Gastrocnemius medialis (tissue), 4 donors: ENCODE measurements at places on chromosomes 12 and 14.
A peak's percentile ranks its signal among the peaks of the same experiment; 100 is the strongest.

- no peak for DNase-seq
Measured at GRCh38 chr12:27015730-27016076, 1.5 kb upstream of the TM7SF3 start.

- DNase-seq: no peak
Measured at GRCh38 chr14:50762931-50763300, 68.0 kb downstream of the NIN start.

DNA sequence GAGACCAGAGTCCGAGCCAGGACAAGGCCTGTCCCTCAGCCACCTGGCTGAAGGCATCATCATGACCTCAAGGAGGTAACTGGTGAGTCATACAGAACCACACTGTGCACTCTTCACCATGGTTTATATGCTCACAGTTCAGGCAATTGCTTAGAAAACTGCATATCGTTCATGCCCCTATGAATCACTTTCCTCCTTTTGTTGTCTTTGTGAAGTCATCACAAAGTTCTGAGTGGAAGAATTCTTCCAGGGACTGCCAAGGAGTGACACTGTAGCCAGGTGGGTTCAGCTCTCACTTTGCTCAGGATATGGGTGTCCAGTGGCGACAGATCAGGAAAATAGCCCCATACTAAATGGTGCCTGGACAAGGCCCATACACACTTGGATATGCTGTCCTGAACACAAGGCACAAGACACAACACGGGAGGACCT is 92.5 kb downstream of the DPF3 start:
- DNase-seq: peak; percentile 62

DNA sequence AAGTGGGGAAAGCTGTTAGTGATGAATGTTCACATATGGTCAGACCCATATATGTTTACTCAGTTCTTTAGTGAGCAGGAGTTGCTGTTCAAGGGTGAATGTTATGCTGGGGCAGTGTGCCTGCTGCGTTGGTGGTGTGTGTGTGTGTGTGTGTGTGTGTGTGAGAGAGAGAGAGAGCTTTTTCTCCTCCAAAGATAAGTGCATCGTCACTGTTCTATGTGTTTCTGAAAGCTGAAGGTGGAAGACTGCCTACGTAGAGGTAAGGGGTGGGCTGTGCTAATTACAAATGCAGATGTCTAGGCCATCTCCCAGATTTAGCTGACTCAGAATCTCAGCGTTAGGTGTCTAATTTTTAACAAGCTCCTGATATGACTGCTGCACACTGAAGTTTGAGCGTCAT is 10.5 kb downstream of the GABARAPL1 start:
- DNase-seq: no peak

DNA sequence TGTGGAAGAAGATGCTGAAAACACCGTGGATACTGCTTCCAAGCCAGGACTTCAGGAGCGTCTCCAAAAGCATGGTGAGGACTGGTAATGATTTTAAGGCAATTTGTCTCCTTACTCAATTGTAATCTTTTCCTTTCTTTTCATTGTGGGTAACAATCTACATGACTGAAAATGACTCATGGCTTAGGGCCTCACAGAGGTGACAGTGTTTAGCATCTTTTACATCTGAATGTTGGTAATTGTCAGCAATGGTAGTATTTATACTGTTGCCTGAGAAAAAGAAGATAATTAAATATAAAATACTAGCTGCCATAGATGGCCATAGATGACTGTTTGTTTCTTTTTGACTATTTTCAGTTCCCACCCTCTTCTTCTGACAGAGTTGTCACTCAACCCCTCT is 31.6 kb downstream of the TULP3 start:
- DNase-seq: no peak

DNA sequence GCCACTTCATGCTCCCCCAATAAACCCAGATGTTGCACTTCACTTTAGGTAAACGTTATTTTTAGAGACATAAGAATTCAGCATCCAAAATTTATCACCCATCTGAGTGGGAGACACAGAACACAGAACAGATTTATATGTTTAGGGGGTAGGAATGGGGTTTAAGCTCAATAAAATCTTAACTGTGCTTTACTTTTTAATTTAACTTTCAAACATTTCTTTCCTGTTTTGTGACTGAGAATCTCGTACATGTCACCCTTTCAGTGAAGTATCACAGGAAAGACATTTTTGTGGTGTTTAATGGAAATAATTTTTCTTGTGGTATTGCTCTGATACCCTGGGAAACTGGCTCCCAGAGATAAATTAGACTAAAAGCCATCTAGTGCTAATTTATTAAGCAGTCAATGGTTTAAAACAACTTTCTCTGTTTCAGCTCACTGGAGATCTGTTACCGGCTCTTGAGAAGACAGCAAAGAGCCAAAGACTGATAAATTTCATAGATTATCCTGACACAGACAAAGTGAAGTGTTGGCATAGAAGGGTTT is 148.0 kb upstream of the BMP4 start:
- no peak for DNase-seq

DNA sequence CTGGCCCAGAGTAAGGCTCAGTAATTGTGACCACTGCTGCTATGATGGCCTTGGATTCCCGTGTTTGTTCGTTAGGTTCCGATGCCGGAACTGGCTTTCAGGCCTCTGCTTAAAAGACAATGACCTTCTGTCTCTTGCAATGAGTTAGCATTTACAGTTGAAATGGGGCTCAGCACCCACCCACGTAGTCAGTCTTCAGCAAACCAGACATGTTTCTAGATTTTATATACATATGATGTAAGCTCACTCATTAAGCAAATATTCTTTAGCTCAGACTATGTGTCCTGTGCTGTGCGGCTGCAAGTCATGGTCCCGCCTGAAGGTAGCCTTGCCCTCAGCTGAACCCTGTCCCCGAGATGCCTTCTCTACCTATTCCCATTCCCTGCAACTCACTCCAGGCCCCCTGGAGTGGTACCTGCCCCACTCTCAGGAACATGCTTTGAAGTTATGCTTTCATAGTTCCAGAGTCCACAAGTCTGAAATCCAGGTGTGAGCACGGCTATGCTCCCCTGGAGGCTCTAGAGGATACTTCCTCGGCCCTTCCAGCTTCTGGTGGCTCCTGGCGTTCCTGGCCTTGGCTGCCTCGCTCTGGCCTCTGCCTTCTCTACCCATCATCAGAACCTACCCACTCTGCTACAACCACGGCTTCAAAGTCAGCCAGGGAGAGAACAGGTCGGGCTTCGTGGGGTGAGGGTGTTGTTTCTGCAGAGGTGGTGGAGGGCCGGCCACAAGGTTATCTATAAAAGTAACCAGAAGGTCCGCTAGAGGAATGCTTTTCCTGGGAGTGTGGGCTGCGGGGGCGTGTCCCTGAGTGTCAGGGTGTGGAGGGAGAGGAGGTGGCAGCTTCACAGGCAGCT is 157.8 kb downstream of the RBM19 start:
- DNase-seq: no peak

DNA sequence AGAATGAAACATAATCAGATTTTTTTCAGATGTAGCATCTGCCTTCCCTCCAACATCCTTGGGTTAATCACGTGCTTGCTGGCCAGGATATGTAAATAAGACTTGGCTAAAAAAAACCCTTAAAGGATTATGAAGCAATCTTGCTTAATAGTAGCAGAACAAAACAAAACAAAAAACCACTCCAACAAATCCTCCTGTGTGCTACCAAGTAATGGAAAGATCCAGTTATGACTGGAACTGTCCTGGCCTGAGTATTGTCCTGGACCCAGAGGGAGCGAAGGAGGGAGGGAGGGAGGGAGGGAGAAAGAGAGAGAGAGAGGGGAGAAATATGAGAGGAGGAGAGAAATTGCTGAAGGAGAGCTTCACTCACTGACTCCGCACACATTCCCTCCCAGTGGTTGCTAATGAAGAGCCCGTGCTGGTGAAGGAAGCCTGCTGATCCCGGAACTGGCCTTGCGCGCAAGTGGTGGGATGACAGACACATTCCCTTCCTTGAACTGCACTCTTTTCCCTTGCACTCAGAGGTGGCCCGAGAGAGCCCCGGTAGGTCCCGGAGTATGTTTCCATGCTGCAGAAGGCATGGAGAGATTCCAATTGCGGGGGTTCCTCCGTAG is 57.2 kb downstream of the HMGA2 start:
- DNase-seq: peak; percentile 32

- DNase-seq: no peak
Measured at GRCh38 chr14:55899531-55899930, 218.7 kb upstream of the PELI2 start.

GRCh38 chr12:98424726-98425401 is 90.5 kb upstream of the TMPO start:
- DNase-seq: no peak

GRCh38 chr12:96271469-96272199 is 77.5 kb downstream of the ELK3 start:
- DNase-seq: no peak

- DNase-seq: no peak
Measured at GRCh38 chr12:100189636-100190394, 10.8 kb upstream of the ACTR6 start.

DNA sequence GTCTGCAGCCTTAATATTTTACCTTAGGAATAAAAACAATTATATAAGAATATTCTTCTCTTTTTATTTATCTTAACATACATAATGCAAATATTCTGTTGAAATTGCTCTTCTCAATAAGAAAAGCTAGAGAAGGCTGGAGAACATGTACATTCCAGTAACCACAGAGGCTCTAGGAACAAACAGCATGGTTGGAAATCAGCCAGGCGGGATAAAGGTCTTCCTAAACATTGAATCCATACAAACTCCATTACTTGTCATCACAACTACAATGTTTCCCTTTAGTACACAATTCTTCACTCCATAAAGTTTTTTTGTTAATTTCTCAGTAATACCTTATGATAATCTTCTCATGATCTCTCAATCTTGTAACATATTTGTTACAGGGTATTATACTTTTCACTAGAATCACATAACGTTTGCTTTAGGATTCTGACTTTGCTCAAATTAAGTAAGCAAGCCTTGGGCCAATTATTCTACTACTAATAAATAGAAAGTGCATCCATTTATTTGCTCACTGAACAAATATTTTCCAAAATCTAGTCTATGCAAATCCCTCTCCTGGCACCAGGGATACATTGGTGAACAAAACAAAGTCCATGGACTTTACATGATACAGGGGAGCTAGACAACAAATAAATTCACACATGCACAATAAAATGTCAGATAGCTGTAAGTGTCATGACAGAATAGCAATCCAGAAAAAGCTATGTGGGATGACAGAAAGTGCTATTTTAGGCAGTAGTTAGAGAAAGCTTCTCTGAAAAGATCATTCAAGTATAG is 237.5 kb upstream of the TMTC1 start:
- no peak for DNase-seq

DNA sequence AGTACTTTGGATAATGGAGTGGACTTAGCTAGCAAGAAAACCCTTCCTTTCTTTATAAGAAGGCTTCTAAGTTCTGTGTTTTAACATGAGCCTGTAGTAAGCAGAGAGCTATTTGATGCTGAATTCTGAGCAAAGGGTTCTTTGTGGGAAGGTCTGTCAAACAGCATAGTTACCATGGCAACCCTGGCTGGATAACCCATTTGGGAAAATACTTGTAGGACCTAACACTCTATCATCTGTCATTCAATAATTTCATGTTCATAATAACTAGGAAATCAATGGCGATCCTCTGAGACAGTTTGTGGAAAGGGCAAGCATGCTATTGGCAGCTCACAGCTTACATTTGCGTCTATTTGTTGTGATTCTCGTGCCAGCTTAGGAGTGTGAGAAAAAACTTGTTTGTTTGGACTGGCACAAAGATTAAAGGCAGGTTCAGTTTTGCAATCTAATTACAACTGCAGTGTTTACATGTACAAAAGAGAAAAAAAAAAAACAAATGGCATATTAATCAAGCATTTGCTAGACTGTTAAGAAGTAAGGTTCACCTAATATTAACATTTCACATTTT is 219.2 kb downstream of the PDZRN4 start:
- no peak for DNase-seq

GRCh38 chr12:127396734-127397133 is 870.2 kb upstream of the TMEM132C start:
- DNase-seq: no peak

DNA sequence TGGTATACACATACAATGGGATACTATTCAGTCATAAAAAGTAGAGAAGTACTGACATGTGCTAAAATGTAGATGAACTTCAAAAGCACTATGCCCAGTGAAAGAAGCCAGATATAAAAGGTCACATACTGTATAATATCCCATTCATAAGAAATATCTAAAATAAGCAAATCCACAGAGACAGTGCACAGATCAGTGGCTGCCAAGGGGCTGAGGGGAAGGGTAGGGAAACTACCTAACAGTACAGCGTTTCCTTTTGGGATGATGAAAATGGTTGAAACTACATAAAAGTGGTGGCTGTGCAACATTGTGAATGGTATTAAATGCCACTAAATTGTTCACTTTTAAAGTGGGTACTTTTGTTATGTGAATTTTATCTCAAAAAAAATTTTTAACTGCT is 11.9 kb downstream of the EAPP start:
- DNase-seq: no peak

DNA sequence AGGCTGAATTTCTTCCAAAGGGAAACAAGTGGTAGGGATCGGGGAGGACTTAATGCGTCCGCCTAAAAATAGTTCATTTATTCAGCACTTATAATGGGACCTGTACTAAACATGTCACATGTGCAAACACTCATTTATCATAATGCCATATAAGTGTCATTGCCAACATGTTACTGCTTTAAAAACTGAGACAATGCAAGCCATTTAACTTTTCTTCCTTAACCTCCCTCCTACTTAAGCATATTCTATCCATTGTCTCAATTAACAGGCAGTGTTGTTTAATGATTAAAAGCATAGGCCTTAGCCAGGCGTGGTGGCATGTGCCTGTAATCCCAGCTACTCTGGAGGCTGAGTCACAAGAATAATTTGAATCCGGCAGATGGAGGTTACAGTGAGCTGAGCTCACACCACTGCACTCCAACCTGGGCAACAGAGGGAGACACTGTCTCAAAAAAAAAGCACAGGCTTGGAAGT is 13.5 kb upstream of the SCFD1 start:
- DNase-seq: peak; percentile 44

- DNase-seq: no peak
Measured at GRCh38 chr12:68118096-68118755, 41.3 kb downstream of the IFNG start.

- no peak for DNase-seq
Measured at GRCh38 chr14:40119765-40120164, 687.5 kb upstream of the FBXO33 start.

GRCh38 chr14:72303930-72304329 is 371.7 kb downstream of the RGS6 start:
- DNase-seq: no peak

DNA sequence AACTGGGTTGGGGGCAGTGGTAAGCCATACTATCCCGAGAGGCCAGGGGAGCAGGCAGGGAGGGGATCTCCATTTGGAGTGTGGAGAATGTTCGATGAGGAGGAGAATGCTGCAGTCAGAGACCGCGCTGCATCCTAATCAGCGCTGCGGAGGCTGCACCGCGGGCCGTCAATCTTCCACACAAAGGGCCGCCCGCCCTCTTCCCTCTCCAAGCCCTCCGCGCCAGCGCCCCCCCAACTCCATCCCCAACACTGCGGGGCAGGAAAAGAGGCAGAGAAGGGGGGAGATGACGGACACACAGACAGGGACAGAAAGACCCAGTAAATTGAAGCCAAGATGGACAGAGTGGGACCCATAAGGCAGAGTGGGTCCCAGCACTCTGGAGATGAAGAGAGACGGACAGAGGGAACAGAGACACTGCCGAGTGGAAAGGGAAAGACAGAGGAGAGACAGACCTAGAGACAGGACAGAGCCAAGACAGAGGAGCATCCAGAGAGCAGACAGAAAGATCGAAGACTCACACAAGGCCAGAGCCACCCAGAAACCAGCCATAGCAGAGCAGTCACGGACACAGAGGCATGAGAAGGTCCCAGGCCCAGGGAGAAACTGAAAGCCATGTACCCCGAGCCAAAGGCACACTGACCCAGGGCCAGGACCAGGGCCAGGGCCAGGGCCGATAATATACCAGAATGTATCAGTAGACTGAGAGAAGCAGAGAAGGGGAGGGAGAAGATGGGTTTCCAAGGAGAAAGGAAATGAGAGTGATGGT is 3.5 kb downstream of the CISTR start:
- no peak for DNase-seq
